ENCODE measurements at places on chromosomes 16 and 17.

DNA sequence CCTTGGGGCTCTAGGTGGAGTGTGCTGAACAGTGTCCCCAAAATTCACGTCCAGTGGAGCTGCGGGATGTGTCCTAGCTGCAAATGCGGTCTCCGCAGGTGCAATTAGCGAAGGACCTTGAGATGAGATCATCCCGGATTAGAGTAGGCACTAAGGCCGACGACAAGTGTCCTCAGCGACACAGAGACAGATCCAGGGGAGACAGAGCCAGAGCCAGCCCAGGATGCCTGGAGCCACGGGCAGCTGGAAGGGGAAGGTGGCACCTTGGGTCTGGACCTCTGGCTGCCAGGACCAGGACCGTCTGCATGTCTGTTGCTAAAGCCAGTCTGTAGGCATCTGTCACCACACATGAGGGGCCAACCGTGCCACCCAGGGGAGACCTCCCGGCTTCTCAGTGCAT lies 24.5 kb downstream of the SLC7A5 start:
- no peak for DNase-seq

- no peak for DNase-seq
These were observed 93.1 kb downstream of the SALL1 start for GRCh38 chr16:51057969-51058337.

GRCh38 chr16:7440886-7441400 lies 108.3 kb downstream of the RBFOX1 start:
- no peak for DNase-seq

- no peak for DNase-seq
These were observed 47.3 kb upstream of the CMIP start for GRCh38 chr16:81397058-81397878.

DNA sequence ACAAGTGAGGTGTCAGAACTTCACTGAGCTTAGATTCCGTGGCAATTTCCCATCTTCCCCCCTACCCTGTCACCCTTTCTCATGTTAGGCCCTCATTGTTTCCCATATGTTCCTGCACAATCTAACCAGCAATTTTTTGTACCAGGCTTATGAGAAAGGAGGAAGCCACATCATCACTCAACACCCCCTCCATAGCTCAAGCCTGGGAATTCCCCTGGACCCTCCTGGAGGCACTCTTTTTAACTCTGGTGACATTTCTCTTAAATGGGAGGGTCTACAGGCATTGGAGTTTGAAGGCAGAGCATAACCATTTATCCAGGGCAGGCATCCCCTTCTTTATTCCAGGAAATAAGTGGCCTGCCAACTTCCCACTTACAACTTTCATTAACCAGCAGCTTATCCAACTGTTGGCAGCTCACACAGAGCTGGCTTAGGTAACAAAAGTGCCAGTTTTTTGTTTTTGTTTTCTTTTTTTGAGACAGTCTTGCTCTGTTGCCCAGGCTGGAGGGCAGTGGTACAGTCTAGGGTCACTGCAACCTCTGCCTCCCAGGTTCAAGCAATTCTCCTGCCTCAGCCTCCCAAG lies 10.4 kb upstream of the GLG1 start:
- no peak for DNase-seq

All from epithelial cell of prostate (primary cell).